ENCODE measurements at places on chromosomes 13 and 19.
A peak's percentile ranks its signal among the peaks of the same experiment; 100 is the strongest.

DNA sequence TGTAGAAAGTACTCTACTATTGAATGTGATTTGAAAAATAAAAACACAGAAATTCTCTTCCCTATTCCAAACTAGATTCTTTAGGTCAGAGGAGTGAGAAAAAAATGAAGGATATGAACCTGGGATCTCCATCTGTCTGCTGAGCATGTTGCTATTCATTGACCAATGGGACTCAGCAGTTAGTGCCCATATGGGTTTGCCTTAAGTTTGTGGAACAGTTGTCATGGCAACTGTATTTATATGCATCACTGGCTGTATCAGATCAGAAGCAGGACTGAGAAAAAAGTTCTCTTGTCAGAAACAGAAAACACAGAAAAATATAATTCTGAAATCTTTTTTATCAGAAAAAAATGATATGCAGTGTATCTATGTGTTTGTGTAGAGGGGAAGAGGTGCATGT is 73.3 kb upstream of the ATXN8OS start:
- no peak for DNase-seq

DNA sequence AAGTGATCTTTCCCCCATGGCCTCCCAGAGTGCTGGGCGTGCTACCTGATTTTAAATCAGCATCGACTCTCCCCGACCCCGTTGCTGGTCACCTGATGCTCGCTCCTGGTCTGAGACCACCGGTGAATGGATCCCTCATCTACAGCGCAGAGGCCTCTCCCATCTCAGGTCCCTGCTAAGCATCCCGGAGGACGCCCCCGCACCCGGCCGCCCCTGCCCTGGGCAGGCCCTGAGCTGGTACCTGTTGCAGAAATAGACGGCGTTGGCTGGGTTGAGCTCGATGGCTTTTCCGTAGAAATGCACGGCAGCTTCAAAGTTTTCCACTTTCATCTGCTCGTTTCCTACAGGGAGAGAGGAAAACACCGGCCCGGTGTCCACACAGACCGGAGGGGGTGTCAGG is 18.1 kb downstream of the SGTA start:
- DNase-seq = no peak

GRCh38 chr19:46944918-46945628 is 74.6 kb upstream of the NPAS1 start:
- DNase-seq = peak; percentile 74

DNA sequence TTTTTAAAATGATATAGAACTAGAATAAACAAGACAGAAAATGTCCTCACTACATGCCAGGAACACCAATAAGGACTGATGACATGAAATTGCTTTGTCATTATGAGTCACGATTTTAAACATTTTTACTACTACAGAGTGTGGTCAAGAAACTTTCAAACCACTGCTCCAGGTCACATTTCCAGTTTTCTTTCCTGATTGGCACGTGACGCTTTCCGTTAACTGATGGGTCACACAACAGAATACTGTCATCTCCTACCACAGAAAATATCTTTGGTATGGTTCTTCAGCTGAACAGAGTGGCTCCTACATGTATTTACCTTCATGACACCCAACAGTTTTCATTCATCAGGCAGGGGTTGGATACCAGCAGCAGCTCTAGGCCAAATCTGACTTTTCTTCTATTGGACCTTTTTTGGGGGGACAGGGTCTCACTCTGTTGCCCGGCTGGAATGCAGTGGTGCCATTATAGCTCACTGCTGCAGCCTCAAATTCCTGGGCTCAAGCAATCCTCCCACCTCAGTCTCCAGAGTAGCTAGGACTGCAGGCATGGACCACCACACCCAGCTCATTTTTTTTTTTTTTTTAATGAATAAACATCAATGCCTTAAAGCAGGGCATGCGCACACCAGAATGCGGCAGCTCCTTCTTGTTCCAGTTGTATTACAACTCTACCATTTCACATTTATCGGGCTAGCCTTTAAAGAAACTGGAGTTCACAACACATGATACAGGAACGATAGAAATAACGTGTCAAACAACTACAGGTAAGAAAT is 147.4 kb downstream of the RNF17 start:
- DNase-seq = no peak

GRCh38 chr19:56087647-56088496 is 33.2 kb downstream of the ZNF787 start:
- no peak for DNase-seq

- DNase-seq = peak; percentile 31
Observed at GRCh38 chr13:48783181-48783630, 129.5 kb downstream of the CYSLTR2 start.

GRCh38 chr19:8377598-8377997 is 12.6 kb upstream of the RAB11B start:
- no peak for DNase-seq

- no peak for DNase-seq
Observed at GRCh38 chr19:14021474-14021873, 6.5 kb upstream of the RLN3 start.

DNA sequence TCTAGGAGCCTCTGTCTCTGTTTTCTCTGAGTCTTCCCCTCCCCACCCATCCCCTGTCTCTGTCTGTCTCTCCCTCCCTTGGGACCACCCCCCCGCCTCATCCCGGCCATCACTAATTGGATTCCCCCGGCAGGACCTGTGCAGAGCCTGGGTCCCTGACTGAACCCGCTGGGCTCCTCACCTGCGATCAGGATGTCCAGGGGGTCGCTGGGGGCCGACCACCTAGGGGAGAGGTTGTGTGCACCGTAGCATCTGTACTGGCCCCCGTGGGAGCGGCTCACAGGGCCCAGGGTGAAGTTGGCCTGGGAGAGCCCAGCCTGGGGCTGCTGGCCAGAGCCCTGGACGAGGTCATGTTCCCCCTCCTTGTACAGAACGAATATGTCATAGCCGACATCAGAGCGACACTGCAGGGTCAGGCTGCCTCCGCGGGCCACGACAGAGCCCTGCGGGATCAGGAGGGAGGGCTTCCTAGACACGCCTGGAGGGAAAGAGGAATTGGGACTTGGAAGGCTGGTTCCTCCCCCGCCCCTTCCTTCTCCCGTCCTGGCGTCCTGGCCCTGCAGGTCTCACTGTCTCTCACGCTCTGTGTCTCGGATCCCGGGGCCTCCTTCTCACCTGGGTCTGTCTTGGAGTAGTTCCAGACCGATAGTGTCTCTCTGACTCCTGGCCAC is 1.8 kb downstream of the LILRB5 start:
- DNase-seq = no peak

DNA sequence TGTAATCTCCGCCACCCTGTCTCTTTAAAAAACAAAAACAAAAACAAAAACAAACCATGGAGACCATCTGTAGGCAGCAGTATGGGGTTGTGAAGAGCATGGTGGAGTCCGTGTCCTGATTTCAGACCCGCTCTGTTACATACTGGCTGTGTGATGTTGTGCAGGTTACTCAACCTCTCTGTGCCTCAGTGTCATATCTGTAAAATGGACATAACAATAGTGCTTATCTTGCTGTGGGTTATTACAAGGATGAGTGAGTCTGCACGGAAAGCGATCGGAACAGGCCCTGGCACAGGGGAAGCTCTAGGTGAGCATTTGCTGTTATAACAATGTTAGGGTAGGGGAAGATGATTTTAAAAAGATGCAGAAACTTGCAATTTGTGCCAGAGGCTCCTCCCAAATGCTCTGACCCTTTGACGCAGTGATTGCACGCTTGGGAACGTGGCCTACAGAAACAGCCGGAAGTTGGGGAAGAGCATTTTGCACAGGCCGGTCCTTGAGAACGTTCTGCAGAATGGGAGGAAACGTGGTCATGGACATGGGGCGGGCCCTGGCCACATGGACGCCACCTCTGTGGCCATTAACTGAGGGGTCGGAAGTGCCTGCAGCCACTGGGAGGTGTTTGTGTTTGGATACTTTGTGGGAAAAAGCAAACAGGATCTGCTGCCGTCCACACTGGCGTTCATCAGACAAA is 15.7 kb upstream of the SELENOW start:
- DNase-seq = no peak
